ENCODE measurements at places on chromosomes 3 and 15.

DNA sequence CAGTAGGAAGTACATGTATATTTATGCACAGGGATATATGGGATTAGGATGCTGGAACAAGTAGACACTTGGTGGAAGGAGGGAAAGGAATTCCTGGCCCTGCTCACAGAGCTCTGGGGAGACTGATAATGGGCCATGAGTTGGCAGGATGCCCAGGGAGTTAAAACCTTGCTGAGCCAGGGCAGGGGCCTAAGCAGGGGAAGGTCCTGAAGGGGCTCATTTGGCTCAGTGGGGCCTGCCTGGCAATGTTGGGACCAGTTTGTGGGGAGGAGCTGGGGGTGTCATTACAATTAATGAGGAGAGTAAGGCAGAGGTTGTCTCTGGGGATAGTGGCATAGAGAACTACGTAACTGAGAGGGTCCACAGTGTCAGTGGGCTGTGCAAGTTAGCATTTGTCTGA, 124.2 kb upstream of the ADPGK start:
- no peak for DNase-seq

DNA sequence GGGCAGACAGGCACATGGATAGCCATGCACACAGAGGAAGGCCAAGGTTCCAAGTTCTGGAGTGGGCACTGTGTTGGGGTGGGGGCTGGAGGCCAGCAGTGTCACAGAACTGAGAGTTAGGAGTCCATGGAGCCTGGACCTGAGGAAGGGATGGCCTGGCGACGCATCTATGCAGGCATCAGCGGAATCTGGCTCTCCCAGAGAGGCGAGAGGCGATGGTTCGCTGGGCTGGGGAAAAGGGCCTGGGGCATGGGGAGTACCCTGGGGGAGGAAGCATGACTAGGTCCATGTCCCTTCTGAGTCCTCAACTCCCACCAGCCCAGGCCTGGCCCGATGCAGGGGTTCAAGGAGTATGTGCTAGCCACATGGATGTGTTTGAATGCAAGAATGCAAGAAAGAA, 192.8 kb upstream of the LINGO1 start:
- no peak for DNase-seq

GRCh38 chr3:141346007-141346406, 22.3 kb upstream of the ZBTB38 start:
- DNase-seq: no peak

- no peak for DNase-seq
Measured at GRCh38 chr3:114307832-114308231, 14.0 kb downstream of the TIGIT start.

- DNase-seq: no peak
Measured at GRCh38 chr3:20739814-20740213, 553.8 kb upstream of the SGO1 start.

- DNase-seq: no peak
Measured at GRCh38 chr3:49199239-49199899, 28.0 kb downstream of the KLHDC8B start.

DNA sequence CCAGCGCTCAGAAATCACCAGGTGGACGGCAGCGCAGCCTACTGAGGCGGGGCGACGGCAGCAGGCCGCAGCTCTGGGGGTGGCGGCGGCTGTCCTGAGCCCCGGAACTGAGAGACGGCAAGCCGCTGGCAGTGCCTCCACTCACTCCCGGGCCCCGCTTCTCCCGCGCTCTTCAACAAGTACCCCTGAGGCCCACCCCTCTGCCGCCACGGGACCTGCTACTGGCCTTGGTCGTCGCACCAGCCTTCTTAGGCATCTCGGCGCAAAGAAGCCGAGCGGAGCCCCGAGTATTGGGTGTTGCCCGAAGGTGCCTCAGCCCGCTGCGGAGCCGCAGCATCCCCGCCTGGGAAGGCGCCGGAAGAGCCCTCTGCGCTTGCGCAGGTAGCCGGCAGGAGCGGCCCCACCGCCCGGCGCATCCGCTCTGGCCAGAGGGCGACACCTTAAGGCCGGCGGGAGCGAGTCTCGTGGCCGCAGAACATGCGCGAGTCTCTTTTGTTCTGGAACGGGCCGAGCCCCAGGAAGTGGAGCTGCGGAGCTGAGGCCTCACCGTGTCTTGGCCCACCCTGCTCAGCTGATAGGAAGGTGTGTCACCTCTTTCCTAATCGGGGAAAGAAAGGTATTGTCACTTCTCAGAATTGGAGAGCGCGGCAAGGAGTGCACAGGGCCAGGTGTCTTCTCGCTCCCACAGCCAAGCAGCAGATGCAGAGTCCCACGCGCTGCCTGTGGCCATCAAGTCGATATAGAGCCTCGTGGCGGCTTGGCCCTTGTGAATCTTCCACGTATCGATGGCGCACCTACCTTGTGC, at the start of gene C15orf40:
Gene C15orf40, minus strand, starts transcription at position 369 of the 805 bp plus-strand sequence. Its CDS starts 32 bp downstream, at position 337.
- peak; percentile 93 for DNase-seq

DNA sequence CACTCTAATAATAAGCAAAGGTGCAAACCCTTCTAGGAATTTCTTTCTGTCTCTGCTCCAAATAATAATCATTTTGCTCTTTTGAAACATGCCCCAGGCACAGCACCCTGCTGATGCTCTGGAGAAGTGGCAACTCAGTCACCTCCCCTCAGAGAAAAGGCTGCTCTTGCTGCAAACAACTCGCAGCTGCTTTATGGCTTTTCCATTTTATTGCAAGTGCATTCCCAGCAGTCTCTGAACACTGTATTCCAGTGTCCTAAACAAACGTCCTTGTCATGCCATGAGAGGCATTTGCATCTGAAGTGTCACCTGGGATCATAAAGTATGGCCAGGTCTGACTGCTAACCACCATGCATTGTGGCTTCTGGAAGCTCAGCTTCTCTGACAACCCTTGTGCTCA, 358.1 kb upstream of the TRIM42 start:
- DNase-seq: no peak

DNA sequence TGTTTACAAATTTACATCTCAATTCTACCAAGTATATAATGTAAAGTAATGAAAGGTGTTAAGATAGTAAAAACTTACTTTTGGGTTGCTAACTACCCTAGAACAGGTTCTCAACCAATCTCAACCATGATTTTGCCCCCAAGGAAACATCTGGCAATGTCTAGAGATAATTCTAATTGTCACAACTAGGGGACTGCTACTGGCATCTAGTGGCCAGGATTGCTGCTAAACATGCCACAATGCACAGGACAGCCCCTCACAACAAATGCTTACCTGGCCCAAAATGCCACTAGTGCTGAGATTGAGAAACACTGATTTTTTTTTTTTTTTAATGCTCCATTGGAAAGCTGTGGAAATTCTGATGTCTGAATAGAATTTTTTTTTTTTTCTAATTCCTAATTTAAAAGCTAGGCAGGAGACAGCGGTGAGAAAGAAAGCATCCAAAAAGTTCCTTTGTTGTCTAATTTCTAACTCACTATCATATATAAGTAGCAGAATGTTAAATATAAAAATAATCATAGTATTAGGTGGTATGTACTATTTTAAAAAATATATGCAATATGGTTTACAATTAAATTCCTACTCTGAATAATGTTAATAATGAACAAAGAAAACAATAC, 81.5 kb downstream of the TJP1 start:
- DNase-seq: no peak

Data from inflammatory macrophage treated with lipopolysaccharide for 4 hours (primary cell).